ENCODE measurements at places on chromosomes 6 and 20.
A peak's percentile ranks its signal among the peaks of the same experiment; 100 is the strongest.

DNA sequence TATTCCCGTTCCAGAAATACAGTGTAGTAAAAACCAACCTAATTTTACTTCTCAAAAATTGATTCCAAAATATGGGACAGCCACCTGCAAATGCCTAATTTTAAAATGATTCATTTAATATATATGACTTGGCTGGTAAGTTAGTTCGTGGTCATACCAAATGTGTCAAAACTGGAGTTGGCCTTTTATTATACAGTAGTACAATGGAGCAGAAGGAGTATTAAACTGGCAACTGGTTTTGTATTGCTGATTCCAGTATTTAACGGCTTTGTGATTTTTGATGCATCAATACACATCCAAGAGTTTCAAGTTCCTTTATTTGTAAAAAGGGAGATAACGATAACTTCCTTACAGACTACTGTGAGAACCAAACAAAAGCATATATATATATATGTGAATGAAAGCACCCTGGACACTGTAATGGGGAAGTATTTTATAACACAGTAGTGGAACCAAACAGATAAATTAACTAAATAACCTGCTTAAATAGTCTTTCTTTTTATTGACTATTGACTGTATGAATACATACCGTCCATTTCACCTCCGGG is 24.8 kb downstream of the SAMHD1 start:
- no peak for DNase-seq

DNA sequence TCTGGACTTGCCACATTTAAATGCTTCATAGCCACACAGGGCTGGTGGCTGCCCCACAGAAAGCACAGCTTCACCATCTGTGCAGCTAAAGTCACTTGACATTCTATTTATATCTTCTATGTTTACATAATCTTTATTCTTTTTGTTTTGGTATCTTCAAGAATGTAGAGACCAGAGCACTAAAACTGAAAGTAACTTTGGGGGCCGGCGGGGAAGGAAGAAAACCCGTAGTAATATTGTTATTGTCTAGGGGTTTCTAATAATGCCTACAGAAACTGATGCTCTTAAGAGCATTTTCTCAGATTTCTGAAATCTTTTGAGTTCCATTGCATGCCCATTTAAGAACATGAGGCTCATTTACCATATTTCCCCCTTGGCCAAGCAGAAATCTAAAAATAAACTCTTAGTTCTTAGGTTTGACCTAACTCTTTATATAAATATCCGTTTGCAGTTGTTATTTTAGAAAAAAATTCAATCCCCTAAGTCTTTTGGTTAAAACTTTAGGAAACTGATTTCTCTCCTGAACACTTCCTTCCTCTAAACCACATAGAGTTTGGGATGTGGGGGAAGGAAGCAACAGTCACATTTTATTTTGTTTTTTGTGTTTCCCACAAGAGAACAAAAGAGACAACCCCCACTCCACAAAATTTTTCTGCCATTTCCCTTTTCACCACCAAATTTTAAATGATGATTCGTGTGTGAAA is 207.6 kb downstream of the OGFRL1 start:
- DNase-seq = no peak

- DNase-seq = no peak
Observed at GRCh38 chr6:48109944-48110343, 1.1 kb downstream of the PTCHD4 start.

DNA sequence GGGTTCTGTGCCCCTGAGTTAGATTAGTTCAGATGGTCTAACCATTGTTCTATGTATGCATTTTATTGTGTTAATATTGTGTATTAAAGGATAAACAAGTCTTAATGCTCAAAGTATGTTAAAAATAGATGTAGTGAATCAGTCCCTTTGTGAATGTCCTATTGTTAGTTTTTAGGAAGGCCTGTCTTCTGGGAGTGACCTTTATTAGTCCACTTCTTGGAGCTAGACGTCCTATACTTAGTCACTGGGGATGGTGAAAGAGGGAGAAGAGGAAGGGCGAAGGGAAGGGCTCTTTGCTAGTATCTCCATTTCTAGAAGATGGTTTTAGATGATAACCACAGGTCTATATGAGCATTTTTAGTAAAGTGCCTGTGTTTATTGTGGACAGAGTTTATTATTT is 12.3 kb upstream of the HMGN4 start:
- no peak for DNase-seq

DNA sequence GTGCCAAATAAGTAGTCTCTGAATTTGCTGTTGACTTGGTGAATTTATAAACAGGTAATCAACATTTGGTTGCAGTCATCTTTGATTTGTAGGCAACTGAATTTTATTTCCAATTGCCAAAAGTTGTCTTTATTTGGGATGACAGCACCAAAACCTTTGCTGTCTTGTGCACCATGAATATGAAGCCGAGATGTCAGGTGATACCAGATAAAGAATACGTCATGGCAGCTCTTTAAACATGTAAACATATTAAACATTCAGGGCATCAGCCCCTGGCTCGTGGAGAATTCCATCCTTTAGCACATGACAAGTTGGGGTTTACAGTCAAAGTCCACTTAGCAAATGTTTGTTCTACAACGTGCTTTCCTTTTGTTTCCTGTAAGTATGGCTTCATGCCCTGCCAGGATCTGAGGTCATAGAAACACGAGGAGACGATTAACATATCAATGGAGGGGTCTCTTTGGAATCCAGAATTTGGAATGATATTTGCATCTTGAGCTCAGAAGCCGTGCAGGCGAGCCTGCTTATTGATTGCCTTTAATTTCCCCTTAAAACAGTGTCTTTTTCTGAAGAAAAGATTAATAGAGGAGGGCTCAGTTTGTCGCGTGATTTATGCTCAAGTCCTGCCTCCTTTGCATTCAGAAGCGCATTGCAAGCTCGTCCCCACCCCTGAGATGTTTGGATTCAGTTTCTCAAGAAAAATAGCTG is 170.2 kb upstream of the ZNF217 start:
- DNase-seq = no peak

- no peak for DNase-seq
Observed at GRCh38 chr6:21149470-21149869, 444.1 kb upstream of the SOX4 start.

DNA sequence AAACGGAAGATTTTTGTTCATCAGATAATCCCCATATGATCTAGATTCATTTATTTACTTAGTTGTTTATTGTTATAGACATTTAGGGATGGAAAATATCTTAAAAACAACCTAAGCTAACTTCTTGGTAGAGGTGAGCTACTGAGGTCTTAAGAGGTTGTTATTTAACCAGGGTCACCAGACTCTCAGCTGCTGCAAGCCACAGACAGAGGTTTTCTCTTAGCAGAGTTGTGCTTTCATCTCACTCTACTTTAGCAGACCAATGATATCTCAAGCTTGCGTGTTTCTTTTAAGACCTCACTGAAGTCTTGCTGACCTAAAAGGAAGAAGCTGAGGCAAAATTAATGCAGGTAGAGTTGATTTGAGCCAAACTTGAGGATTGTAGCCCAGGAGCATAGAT is 43.6 kb downstream of the NCOA7 start:
- DNase-seq = no peak

- no peak for DNase-seq
Observed at GRCh38 chr6:109370792-109371191, 11.5 kb downstream of the CD164 start.

GRCh38 chr20:18056174-18057100 is 1.3 kb downstream of the OVOL2 start:
- peak; percentile 20 for DNase-seq

- no peak for DNase-seq
Observed at GRCh38 chr20:57429159-57429496, 37.9 kb downstream of the RBM38 start.

- DNase-seq = no peak
Observed at GRCh38 chr6:166752097-166752496, 125.0 kb upstream of the RPS6KA2 start.

- no peak for DNase-seq
Observed at GRCh38 chr6:106563614-106564013, 65.7 kb downstream of the RTN4IP1 start.

- DNase-seq = no peak
Observed at GRCh38 chr20:32957459-32957858, 46.8 kb downstream of the SUN5 start.

GRCh38 chr6:13263669-13264068 is 64.7 kb downstream of the TBC1D7 start:
- DNase-seq = no peak

DNA sequence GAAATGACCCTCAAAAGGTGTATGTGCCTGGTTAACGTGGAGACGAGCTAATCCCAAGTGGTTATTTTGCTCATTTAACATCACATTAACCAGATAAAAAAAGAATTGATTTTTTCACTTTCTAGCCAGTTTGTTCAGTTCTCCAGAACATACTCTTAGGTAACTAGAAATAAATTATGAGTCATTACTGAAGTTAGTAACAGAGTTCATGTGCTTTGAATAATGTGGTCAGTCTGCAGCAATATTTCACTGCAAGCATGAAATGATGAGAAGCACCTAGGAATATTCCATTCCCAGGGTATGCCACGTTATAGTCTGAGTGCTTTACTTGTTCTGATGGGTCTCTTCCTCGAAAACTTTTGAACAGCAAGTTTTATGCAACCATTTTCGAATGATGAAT is 138.3 kb upstream of the INSM1 start:
- DNase-seq = no peak

DNA sequence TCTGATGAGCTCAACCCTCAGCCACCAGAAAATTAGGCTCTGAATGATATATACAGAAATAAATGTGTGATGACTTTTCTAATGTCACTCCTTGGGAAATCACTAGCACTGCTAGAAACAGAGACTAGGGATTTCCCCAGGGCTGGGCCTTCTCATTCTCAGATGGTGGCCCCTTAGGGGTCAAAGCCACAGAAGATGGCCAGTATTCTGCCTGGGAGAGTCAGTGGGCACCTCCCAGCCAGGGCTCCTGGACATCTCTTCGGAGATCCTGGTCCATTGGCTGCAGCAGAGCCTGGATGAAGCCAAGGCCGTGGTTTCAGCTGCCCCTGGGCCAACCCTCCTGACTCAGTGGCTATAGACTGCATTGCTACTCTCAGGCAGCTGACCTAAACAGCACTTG is 276.9 kb upstream of the SUPT3H start:
- DNase-seq = no peak

DNA sequence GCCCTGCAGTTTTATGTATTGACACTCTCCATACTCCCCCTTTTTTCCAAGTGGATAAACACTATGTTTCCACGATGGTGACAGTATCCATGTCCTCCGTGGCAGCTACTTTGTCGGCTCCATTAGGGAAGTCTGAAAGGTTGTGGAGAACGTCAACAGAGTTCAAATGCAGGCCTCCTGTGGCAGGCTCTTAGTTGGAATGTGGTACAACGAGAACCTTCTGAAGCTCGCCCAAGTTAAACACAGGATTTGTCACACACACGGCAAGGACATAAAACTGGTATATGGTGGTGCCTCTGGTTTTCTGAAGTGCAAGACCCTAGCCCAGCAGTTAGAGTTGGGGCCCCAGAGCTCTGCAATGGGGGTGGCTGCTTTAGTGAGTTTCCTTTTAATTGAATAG is 187.0 kb upstream of the TAB2 start:
- no peak for DNase-seq

DNA sequence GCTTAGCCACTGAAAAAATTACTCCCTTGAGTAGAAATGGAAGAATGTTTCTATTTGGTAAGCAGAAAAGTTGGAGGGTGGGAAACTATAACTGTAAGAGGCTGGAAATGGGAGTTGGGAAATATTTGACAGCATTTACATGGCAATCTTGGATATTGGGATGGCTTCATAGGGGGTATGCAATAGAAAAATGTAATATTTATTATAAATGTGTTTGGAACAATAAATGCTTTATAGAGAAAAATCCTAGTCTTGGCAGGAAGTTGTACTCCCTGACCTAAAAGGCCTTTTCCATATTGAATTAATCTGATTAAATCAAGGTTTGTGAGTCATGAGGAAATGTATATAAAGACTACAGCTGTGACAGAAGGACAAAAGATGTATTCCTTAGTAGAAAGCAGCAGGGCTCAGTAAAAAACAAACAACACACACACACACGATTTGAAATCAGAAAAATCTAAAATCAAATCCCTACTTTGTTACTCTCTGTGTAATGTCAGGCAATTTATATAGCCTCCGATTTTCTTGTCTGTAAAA is 272.3 kb downstream of the CD109 start:
- no peak for DNase-seq

DNA sequence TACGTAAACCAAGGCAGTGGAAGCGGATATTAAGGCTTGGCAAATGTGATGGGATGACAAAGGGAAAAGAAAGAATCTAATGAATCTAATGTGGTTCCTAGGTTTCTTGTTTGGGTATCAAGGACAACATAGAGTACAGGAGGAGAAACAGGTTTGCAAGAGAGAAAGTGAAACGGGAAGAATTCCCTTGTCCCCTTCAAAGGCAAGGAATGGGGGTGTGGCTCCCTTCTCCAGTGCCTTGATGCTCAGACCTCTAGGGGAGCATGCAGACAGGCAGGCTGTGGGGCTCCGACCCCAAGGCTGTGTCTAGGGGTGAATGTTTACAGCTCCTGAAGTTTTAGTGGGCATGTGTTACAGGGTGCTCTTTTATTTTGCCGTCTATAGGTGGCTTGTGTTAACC is 317.5 kb upstream of the HSF2 start:
- DNase-seq = no peak

- DNase-seq = peak; percentile 88
Observed at GRCh38 chr6:163413345-163414116, 987 bp upstream of the QKI start.

DNA sequence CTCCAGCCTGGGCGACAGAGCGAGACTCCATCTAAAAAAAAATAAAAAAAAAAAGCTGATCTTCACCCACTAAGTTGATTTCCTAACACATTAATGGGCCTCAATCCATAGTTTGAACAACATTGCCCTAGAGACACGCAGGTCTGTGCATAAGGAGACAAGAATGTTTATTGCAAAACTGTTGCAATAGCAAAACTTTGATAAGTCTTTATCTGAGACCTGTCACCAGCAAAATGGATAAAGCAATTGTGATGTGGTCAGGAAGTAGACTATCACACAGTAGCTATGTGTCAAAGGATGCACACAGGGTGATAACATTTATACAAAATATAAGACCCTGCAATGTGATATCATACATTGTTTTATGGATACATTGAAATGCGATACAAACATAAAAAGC is 4.2 kb upstream of the ITPR3 start:
- DNase-seq = no peak

- DNase-seq = no peak
Observed at GRCh38 chr20:3935956-3936340, 46.8 kb downstream of the PANK2 start.

- DNase-seq = no peak
Observed at GRCh38 chr6:22764496-22764895, 195.1 kb downstream of the HDGFL1 start.

GRCh38 chr6:18242062-18242851 is 22.1 kb downstream of the DEK start:
- DNase-seq = no peak

- DNase-seq = no peak
Observed at GRCh38 chr6:13991393-13991792, 66.6 kb downstream of the RNF182 start.

DNA sequence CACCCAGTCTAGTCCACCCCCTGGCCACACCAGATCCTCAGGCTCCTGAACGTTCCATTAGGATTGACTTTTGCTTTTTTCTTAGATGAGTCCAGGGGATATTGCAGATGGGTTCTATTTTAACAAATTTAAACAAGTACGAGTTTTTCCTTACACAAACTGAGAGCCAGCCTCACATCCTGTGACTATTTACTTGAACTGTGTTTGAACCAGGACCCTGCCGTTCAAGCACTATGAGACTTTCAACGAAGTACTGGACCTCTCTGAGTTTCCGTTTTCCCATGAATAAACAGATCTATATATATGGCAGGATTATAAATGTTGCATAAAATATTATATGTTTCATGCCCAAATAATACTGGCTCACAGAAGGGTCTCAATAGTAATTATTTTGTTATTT is 1.4 kb upstream of the METTL24 start:
- DNase-seq = no peak

GRCh38 chr6:11710311-11710761 is 68.3 kb downstream of the ADTRP start:
- DNase-seq = no peak

Measured in NCI-H1092 (cell line).